ENCODE measurements at places on chromosomes 16 and 17. TPM values are rescaled to one million over a fixed set of nuclear protein-coding genes. Genes with fewer than 3 reads are reported as not detected.

Gene C16orf87
- 7.4 TPM for total RNA-seq

Gene RCVRN
- not detected for total RNA-seq

Gene TBC1D3C
- not detected for total RNA-seq

Gene RECQL5
- total RNA-seq, result 25.1 TPM

Gene TEX14
- total RNA-seq, result 0.19 TPM

- H3K27ac ChIP-seq, result peak overlapping the region; percentile 100
- H3K4me1 ChIP-seq, result peaks cover 58% of the 10 kb centered on the region
- DNase-seq, result no peak
- H3K4me3 ChIP-seq, result peak overlapping the region; percentile 98
- H3K36me3 ChIP-seq, result no peaks in the 10 kb centered on the region
- H3K27me3 ChIP-seq, result no peaks in the 10 kb centered on the region
Observed at GRCh38 chr17:29292071-29292991, 1.6 kb downstream of the NUFIP2 start.

GRCh38 chr17:18117533-18117932 is 9.0 kb downstream of the MYO15A start:
- H3K27ac ChIP-seq, result no peak overlapping the region
- no peaks in the 10 kb centered on the region for H3K36me3 ChIP-seq
- peaks cover 4% of the 10 kb centered on the region for H3K27me3 ChIP-seq
- no peaks in the 10 kb centered on the region for H3K4me1 ChIP-seq

DNA sequence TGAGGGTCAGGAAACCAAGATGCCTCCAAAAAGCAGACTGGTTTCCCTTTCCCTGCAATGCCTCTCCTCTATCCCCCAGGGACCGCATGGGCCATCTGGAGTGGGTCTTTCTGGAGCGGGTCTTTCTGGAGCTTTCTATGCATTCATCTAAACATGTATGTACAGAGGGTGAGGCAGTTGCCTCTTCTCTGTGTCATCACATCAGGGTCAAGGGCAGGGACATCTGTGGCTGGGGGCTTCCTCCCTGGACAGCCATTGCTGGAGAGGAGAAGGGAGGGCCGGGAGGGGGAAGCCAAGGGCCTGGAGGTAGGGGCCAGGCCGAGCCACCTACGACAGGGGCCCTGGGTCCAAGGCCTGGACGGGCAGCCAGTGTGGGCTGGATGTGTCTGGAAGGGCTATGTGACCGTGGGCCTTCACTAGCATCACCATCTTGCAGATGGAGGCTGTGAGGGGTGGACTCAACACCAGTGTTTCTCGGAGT is 840 bp downstream of the ADCY7 start:
- H3K4me1 ChIP-seq, result peaks cover 10% of the 10 kb centered on the region
- H3K4me3 ChIP-seq, result peak overlapping the region; percentile 60
- H3K27me3 ChIP-seq, result no peaks in the 10 kb centered on the region
- H3K36me3 ChIP-seq, result peaks cover 22% of the 10 kb centered on the region

GRCh38 chr17:56597495-56597990 is 4.0 kb downstream of the NOG start:
- peak overlapping the region; percentile 53 for H3K4me3 ChIP-seq
- H3K36me3 ChIP-seq, result no peaks in the 10 kb centered on the region
- DNase-seq, result no peak
- no peak overlapping the region for H3K27ac ChIP-seq
- peaks cover 44% of the 10 kb centered on the region for H3K4me1 ChIP-seq
- H3K27me3 ChIP-seq, result peaks cover 94% of the 10 kb centered on the region

GRCh38 chr16:11642765-11643116 is 25.5 kb upstream of the SNN start:
- no peaks in the 10 kb centered on the region for H3K36me3 ChIP-seq
- H3K27me3 ChIP-seq, result no peaks in the 10 kb centered on the region
- peaks cover 19% of the 10 kb centered on the region for H3K4me1 ChIP-seq

DNA sequence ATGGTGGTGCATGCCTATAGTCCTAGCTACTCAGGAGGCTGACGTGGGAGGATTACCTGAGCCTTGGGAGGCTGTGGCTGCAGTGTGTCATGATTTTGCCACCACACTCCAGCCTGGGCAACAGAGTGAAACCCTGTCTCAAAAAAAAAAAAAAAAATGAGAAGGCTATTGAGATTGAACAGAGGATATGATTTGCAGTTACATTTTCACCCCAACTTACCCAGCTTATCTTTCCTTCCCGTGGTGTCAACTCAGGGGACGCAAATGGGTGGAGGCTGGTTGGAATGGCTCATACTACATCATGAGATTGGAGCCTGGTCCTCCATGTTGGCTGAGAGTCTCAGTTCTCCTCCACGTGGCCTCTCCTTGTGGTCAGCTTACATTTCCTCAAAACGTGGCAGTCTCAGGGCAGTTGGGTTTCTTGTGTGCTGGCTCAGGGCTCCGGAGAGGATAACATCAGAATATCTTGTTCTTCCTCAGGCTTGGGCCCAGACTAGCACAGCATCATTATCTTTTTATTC is 17.2 kb upstream of the NSMCE1 start:
- peaks cover 12% of the 10 kb centered on the region for H3K4me1 ChIP-seq
- H3K4me3 ChIP-seq, result no peak overlapping the region
- H3K27ac ChIP-seq, result peak overlapping the region; percentile 69
- DNase-seq, result no peak
- H3K36me3 ChIP-seq, result no peaks in the 10 kb centered on the region

DNA sequence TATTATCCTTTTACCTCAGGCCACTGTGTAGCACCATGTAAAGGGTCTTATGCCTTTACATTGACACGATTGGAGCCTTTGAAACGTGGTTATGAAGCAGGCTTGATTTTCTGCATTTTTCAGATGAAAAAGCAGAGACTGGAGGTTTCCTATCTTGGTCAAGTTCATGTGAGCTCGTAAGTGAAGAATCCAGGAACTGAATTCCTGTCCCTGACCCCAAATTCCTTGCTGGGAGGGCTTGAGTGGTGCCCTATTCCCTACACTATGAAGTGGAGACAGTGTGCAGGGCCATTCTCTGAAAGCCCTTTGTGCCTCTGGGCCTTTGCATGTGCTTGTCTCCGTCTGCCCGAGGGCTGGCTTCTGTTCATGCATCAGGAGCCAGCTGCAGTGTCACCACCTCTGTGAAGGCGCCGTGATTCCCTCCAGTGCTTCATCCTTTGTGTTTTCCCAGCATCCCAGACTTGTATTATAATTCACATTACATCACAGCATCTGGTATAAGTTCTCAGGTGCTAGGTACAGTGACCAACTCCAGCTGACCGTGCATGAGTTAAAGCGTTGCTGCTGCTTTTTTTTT is 181.1 kb downstream of the SNX29 start:
- H3K36me3 ChIP-seq, result peaks cover 23% of the 10 kb centered on the region
- H3K27me3 ChIP-seq, result no peaks in the 10 kb centered on the region
- H3K27ac ChIP-seq, result peak overlapping the region; percentile 51
- H3K4me1 ChIP-seq, result no peaks in the 10 kb centered on the region
- DNase-seq, result no peak

DNA sequence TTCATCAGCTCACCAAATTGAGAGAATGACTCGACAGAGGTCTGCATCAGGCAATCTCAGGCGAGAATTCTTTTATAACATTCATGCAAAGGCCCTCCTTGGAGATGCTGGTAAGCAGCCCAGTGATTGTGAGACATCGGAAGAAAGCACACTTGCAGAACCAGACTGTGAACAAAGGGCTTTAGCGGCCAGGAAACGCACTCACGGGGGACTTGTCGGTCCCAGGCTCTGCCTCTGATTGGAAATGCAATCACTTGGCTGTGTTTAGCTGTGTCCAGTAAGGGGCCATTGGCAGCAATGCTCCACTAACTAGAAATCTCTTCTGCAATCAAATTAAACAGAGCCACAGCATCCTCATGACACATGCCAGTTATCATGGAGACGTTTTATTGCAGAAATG is 226.7 kb upstream of the CDH13 start:
- no peaks in the 10 kb centered on the region for H3K36me3 ChIP-seq
- no peak for DNase-seq
- H3K27ac ChIP-seq, result no peak overlapping the region
- no peak overlapping the region for H3K4me3 ChIP-seq
- H3K27me3 ChIP-seq, result no peaks in the 10 kb centered on the region

- DNase-seq, result no peak
- H3K36me3 ChIP-seq, result no peaks in the 10 kb centered on the region
- H3K4me3 ChIP-seq, result no peak overlapping the region
Observed at GRCh38 chr16:35523991-35524390, 2064.6 kb downstream of the TP53TG3F start.

DNA sequence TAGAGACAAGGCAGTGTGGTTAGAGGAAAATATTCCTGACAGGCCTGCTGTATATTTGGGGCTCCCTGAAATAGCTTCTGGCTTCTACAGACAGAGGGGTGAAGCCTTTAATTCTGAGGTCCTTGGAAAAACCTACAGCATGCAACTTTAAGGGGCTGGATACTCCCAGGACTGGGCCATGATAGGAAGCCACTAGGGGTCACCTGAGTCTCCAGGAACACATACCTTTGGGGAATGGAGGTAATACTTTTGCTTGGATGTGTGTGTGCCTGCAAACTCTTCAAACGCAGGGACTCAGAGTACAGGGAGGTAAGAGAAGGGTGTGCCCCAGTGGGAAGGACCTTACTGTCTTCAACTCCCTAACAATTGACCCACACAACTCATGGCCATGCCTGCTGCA is 4.1 kb downstream of the ASIC2 start:
- no peak overlapping the region for H3K4me3 ChIP-seq
- peaks cover 80% of the 10 kb centered on the region for H3K27me3 ChIP-seq
- H3K4me1 ChIP-seq, result peaks cover 16% of the 10 kb centered on the region
- H3K36me3 ChIP-seq, result no peaks in the 10 kb centered on the region

DNA sequence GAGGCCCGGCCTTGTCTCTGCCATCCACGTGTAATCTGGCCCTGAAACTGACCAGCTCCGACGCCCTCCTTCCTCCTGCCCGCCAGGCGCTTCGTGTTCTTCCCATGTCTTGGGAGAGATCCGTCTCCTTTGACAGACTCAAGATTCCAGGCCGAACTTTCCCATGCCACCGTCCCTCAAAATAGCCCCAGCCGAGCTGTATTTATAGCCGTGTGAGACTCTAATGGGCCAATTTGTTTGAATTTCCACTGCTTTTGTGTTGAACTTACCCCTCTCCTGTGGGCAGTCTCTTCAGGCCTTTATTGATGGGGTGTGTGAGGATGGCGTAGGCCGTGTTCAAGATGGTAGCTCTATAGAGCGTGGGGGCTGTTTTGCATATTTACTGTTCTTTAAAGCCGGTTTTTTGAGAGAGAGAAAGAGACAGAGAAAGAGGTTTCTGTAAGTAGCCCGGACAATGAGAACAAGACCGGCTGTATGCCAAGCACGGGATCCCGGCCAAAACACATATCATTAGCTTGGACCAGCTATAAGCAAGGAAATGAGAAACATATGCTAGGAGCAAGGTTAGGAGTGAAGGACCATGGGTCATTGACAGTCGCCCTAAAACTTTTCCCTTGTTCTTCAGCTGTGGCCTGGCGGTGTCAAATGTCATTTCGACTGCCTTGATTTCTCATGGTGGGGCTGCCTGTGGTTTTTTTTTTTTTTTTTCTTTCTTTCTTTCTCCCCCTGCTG is 124.5 kb upstream of the ZFHX3 start:
- H3K27me3 ChIP-seq, result no peaks in the 10 kb centered on the region
- no peak overlapping the region for H3K4me3 ChIP-seq
- peaks cover 36% of the 10 kb centered on the region for H3K4me1 ChIP-seq
- H3K27ac ChIP-seq, result no peak overlapping the region

- H3K4me3 ChIP-seq, result no peak overlapping the region
- H3K27me3 ChIP-seq, result no peaks in the 10 kb centered on the region
- H3K27ac ChIP-seq, result no peak overlapping the region
- H3K4me1 ChIP-seq, result no peaks in the 10 kb centered on the region
- no peak for DNase-seq
Observed at GRCh38 chr17:8922451-8922850, 43.1 kb downstream of the PIK3R5 start.

DNA sequence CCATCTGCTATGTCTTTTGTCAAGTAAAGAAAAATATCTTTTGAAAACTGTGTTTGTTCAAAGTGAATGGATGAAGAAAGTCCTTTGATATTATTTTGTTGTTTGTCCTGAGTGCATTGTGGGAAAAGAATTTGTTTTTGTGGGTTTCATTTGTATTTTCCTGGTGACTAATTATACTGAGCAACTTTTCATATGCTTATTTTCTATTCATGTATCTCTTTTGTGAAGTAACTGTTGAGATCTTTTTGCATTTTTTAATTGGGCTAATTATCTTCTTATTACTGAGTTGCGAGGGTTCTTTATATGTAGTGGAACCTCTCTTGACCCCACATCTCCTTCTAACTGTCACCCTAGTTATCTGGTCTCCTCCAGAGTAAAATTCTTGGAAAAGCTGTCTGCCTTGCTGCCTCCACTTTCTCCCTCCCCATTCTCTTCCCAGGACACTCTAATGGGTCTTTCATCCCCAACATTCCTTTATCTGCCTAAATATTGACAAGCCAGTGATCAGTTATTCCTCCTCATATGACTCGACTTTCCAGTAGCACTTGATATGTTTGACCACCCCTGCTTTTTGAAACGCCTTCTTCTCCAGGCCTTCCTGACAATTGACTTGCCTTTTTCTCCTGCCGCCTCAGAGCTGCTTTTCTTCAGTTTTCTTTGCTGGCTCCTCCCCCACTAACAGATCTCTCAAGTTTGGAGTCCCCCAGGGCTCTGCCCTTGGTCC is 117.6 kb upstream of the HAS3 start:
- no peak for DNase-seq
- no peaks in the 10 kb centered on the region for H3K36me3 ChIP-seq
- no peaks in the 10 kb centered on the region for H3K27me3 ChIP-seq
- H3K4me3 ChIP-seq, result no peak overlapping the region
- H3K4me1 ChIP-seq, result peaks cover 24% of the 10 kb centered on the region
- H3K27ac ChIP-seq, result no peak overlapping the region

DNA sequence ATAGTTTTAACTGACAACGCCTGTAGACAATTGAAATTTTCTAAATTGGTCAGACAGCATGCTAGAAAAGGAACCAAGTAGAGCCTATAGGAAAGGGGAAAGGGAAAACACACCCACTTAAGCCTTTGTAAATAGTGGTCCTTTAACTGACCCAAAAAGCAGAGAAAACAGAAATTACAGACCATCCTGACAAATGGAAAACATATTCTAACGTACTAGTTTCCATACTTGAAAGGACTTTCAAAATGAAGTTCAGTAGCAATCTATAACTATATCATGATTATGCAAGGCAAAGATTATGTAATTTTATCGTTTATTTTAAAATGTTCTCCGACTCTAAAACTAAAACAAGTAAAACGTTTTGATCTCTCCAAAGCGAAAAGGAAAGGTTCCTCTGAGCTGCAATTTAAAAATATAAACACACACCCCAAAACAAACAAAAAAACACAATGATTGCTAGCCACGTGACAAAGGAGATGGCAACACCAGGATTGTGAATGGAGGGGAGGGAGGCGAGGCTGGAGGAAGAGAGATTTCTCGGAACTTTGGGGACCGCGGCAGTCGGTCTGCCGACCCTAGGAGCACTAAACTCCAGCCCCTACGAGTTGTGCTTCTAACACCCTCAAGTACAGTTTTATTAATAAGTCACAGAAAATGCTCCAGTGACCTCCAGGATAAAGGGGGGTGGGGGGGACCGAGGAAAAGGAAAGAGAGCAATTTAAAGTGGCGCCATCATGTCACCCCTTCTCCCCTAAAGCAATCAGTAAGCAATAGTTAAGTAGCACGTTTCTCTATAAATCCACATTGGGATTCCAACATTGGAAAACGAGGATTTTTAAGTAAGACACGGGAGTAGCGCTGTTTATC is 1.7 kb downstream of the KANSL1 start:
- H3K27ac ChIP-seq, result peak overlapping the region; percentile 100
- peaks cover 47% of the 10 kb centered on the region for H3K4me1 ChIP-seq
- no peaks in the 10 kb centered on the region for H3K36me3 ChIP-seq
- DNase-seq, result no peak

GRCh38 chr17:80497726-80498241 is 21.4 kb upstream of the NPTX1 start:
- no peak overlapping the region for H3K4me3 ChIP-seq
- no peaks in the 10 kb centered on the region for H3K36me3 ChIP-seq
- H3K27me3 ChIP-seq, result no peaks in the 10 kb centered on the region
- H3K4me1 ChIP-seq, result no peaks in the 10 kb centered on the region
- DNase-seq, result no peak

Measured in esophagus squamous epithelium (tissue), 5 donors.